ENCODE measurements at places on chromosomes 1 and 21.
A peak's percentile ranks its signal among the peaks of the same experiment; 100 is the strongest.

- DNase-seq: no peak
These were observed 418.1 kb downstream of the ADGRL2 start for GRCh38 chr1:82218846-82219245.

DNA sequence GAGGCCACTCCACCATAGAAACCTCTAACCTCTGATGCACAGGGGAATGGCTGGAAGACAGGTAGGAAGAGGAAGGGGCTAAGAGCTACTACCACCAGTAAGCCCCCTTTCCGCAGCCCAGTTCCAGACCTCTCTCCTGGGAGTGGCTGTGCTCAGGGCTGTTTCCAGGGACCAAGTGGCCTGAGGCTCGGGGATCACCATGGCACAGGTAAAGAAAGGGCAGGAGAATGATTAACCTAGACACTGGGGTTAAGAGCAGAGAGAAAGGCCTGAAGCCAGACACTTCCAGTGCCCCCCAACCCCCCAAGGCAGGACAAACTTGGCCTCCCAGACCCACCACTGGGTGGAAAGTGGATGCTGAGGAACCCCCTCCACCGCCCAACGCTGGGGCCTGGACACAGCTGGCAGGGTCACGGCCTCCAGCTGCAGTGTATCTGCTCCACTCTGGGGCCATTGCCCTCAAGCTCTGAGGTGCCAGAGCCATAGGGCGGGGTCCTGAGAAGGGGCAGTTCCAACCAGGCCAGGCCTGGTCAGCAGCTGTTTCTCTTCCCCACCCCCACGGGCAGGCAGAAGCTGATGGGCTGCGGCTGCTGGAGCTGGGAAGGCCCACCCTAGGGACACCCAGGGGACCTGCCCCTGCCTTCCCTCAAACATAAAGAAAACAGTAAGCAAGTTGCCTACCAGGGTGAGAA lies 2.6 kb downstream of the TAGLN2 start:
- peak; percentile 34 for DNase-seq

GRCh38 chr21:18986197-18986596 lies 582.6 kb upstream of the TMPRSS15 start:
- no peak for DNase-seq

GRCh38 chr21:21458124-21458631 lies 460.0 kb downstream of the NCAM2 start:
- no peak for DNase-seq

DNA sequence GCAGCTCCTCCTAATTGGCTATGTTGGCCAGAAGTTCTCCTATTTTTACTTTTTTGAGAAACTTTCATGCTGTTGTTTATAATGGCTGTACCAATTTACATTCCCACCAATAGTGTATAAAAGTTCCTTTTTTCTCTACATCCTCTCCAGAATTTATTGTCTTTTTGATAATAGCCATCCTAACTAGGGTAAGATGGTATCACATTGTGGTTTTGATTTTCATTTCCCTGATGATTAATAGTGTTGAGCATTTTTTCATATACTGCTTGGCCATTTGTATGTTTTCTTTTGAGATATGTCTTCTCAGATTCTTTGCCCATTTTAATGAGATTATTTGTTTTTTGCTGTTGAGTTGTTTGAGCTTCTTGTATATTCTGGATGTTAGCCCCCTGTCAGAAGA lies 46.8 kb downstream of the NTMT2 start:
- no peak for DNase-seq

DNA sequence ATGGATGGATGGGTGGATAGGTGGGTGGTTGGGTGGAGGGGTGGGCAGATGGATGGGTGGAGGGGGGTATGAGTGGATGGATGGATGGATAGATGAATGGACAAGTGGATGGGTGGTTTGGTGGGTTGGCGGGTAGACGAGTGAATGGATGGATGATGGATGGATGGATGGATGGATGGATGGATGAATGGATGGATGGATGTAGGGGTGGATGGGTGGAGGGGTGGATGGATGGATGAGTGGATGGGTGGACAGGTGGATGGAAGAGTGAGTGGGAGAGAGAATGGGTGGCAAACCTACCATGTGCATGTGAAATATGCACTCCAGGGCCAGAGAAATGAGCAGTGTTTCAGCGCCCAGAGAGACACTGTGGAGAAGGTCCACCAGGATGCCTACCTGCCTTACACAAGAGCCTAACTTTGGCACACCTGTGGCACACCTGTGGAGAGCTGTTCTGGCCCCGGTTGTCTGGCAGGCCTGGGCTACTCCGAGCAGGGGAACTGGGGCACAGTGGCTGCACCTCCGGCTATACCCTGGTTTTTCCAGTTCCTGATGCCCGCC lies 12.8 kb downstream of the EPHA2 start:
- no peak for DNase-seq

DNA sequence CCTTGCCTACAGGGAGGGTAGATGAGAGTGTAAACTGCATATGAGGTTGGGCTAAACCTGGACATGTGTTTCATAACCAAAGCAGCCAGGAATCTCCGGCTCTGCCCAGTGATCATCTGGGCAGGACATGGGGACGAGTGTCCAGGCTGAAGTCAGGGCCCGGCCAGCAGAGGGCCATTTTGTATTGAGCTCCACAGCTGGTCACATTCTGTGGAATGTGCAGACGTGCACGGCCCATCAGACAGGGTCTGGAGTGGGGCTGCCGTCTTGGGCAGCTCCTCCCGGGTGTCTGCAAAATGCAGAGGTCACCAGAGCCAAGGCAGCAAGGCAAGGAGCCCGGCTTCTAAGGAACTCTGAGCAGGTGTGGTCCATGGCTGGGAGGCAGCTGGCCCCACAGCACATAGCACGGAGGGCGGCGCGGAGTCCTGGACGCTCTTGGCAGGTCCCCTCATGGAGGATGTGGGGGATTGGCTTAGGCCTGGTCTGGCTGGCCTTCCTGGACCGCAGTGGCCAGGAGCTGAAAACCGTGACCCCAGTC lies 6.2 kb downstream of the LRRC3 start:
- no peak for DNase-seq

DNA sequence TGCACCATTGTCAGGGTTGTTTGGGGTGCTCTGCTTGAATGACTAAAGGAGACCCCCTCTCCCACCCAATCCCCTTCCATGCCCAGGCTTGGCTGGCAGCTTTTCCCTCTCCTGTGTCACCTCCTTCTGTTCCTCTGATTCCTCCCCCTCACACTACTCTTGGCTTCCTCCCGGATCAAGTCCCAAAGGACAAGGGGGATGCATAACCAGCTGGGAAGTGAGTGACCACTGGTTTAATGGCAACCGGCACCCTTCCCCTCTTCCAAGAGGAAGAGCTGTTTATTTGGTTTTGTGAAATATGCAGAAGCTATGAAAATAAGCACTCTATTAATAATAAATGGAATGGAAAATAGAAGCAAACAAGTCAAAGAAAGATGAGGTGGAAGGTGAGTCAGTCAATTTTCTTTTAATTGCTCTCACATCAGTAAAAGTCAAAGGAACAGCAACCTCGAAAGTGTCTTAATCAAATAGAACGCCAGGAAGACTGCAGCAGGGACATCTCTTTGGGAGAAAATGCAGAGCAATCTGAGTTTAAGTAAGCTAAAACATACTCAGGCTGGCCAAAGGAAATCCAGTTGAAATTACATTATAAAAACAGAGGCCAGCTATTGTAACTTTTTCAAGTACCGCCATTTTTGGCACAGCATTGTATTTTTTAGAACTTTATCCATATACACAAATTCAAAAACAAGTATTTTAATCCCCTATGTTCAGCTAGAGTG lies 322.5 kb downstream of the SIPA1L2 start:
- DNase-seq: no peak

GRCh38 chr1:228013131-228013934 lies 6.5 kb downstream of the WNT3A start:
- no peak for DNase-seq

DNA sequence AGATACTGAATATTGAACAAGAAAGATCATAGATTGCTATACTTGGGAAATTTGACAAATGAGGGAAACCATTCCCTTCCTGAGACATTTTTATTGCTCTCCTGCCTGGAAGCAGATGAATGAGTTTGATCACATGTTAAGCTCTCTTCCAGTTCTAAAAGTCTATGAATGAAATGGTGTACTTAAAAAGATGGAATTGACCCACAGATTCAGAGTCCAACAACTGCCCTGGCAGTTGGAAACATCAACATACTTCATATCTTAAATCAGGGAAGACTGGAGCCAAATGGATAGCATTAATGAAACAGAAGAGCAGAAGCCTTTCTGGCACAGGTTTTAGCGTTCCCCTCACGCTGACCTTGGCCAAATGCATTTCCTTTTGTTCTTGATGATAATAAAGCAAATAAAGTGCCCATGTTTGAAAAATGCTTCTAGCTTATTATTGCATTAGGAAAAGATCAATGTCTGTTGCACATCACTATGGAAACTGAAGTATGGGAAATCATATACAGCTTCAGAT lies 142.6 kb downstream of the ESRRG start:
- DNase-seq: no peak

DNA sequence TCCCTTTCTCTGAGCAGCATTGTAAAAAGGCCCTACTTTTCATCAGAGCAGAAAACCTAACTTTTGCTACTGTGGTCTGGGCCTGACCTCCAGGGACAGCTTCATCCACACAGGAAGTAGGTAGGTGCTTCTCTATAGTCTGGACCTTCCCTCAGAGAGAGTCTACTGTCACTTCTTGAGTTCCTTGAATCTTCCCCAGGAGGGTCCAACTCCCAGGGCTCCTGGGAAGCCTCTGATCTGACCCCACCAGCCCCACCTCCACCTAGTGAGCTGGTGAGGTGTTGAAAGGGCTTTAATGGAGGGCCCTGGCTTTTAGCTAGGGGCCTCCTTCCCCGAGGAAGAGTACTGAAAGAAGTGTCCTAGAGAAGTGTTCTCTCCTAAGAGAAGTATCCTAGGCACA lies 2.7 kb upstream of the VANGL2 start:
- DNase-seq: no peak

- peak; percentile 67 for DNase-seq
These were observed 593 bp upstream of the CD53 start for GRCh38 chr1:110872366-110872744.

DNA sequence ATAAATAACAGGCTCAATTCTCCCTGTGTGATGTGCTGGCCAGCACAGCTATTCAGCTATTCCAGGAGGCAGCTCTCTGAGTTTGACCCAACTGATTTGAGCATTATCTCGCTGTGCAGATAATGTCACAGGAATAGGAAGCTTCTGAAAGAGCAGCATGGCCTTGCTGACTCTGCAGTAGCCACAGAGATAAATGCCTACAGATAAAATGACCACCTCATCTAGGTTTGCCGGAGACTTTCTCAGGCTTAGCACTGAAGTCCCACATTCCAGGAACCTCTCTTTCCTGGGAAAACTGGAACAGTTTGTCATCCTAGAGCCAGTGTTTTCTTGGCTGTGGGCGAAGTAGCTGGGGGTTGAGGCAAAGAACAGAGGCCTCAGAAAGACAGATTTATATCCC lies 98.9 kb downstream of the MRPL39 start:
- DNase-seq: no peak

DNA sequence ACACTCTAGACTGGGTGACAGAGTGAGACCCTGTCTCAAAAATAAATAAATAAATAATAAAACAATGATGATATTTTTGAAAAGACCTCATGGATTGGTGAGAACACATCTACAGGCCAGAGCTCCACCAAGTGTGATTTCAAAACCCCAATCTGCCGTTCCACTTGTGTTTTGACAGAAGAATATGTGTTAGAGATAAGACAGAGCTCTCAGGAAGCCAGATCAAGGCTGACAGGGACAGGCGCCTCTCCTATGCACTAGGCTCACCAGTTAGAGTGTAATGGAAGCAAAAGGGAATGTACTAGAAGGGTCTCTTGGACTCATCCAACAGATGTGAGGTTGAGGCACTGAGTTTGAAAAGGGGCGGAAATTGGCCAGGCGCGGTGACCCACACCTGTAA lies 110.7 kb upstream of the ERRFI1 start:
- DNase-seq: no peak

- DNase-seq: no peak
These were observed 20.1 kb downstream of the TP73 start for GRCh38 chr1:3672231-3672970.

- no peak for DNase-seq
These were observed 64.7 kb downstream of the KCND3 start for GRCh38 chr1:111924786-111925185.

DNA sequence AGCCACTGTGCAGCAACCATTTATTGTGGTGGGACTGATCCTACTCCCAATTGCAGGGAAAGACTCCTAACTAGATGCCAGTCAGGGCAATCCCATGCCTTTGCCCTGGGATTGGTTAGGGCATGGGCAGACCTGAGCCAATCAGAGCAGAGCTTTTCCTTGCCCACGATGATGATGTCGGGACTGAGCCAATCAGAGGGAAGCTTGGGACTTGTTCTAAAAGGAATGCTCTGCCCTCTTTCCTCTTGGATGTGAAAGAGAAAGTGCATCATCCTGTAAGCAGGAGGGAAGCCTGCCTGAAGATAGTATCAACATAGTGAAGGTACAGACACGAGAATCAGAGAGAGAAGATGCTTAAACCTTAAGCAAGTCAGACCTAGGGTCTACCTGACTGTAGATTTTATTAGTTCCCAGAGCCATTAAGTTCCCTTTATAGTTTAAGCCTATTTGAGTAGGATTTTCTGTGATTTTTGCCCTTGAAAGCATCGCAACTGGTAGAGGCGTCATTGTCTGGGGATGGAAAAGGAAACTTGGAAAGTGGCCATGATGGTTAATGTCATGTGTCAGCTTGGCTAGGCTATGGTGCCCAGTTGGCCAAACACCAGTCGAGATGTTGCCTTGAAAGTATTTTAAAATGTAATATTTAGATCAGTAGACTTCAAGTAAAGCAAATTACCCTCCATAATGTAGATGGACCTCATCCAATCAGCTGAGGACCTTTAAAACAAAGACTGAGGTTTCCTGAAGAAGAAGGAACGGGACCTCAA lies 19.9 kb downstream of the IRF2BP2 start:
- DNase-seq: no peak

DNA sequence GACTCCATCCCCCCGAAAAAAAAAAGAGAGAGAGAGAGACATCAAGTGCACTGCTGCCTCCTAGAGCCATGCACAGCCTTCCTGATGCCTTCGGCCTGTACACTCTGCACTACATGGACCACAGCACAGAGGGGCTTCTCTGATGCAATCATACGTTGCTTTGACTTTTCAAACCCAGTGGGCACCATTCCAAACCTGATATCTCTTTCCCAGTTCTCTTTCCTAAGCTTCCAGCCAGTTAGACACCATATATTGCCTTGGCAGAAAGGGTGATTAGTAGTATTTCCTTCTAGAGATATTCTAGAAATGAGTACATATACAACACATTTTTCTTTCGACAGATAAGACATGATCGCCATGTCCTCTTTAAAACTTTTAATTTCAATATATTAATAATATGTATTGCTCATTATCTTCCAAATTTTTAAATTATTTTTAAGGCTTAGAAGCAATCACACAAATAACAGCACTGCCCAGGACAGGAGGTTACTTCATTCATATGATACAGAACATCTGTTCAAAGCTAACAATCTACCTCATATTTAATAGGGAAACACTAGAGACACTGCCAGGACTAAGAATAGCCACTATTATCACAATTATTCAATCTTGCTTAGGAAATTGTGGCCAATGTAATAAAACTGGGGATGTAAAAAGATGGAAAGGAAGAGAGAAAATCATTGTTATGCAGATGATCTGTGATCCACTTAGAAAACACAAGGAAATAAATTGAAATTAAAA lies 9.9 kb downstream of the CLCA1 start:
- no peak for DNase-seq

Measured in CD14-positive monocyte (primary cell).